ENCODE measurements at places on chromosomes 5 and 9.

- no peak for DNase-seq
Measured at GRCh38 chr9:6564360-6564759, 81.2 kb downstream of the GLDC start.

DNA sequence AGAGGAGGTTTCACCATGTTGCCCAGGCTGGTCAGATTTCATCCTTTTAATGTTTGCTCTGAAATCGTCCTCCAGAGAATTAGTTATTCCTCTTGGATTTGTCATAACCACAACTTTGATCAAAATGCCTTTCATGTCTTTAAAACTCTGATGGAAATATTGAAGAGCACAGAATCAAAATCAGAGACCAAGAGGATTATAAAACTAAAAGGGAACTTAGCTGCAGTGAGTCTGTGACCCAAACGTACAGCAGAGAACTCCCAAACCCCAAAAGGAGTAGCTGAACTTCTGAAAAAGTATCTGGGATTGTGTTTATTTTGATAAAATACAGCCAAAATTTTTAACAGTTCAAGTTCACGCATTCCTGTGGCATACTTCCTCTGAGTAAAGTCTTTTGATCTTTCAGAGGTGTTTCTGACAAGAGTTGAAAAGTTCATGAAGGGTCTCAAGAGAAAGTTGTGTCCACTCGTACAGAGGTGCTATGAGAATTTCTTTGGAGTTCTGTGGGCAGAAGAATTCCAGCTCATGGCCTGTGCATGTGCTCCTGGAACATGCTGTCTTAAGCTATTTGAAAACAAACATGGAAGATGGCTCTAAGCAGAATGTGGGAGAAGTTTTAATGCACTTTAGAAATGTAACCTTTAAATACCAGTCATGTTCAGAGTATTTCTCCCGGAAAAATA, 124.0 kb downstream of the ESM1 start:
- DNase-seq: no peak

- peak; percentile 78 for DNase-seq
Measured at GRCh38 chr9:136728080-136728547, 14.6 kb downstream of the LCN10 start.

DNA sequence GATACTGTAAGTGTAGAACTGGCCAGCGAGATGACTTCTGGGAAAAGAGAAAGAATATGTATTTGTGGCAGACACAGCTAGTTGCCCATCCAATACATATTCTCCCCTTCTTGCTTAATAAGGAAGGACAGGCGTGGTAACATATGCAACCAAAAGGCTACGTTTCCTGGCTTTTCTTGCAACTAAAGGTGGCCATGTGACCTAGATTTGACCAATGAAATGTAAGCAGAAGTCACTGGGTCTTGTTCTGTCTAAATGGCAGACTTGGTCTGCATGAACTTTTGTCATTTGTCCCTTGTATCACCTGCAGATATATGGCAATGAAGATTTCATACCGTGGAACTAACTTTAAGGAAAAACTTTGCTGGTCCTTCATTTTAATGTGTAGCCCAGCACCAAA, 183.8 kb downstream of the CDH12 start:
- no peak for DNase-seq

DNA sequence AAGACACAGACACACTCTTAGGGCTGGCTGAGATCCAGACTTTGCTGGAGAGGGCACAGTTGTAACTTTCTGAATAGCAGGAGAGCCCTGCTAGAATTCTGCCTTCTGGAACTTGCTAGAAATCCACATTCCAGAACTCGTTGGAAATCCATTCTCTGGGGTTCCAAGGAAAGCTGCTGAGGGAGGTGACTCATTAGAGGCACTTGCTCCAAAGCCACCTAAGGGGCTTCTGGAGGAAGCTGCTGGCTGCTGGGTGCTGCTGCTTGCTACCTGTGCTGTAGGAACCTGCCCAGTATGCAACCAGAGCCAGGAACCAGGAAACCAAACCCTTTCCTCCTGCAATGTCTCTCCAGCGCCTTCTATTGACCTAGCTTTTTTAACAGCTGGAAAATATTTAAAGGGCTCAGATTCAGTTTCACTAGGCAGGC, 4.1 kb upstream of the TLE4 start:
- DNase-seq: no peak

- DNase-seq: no peak
Measured at GRCh38 chr5:39062530-39062929, 11.7 kb downstream of the RICTOR start.

GRCh38 chr5:34791761-34792244, 47.2 kb upstream of the TTC23L start:
- DNase-seq: peak; percentile 41

DNA sequence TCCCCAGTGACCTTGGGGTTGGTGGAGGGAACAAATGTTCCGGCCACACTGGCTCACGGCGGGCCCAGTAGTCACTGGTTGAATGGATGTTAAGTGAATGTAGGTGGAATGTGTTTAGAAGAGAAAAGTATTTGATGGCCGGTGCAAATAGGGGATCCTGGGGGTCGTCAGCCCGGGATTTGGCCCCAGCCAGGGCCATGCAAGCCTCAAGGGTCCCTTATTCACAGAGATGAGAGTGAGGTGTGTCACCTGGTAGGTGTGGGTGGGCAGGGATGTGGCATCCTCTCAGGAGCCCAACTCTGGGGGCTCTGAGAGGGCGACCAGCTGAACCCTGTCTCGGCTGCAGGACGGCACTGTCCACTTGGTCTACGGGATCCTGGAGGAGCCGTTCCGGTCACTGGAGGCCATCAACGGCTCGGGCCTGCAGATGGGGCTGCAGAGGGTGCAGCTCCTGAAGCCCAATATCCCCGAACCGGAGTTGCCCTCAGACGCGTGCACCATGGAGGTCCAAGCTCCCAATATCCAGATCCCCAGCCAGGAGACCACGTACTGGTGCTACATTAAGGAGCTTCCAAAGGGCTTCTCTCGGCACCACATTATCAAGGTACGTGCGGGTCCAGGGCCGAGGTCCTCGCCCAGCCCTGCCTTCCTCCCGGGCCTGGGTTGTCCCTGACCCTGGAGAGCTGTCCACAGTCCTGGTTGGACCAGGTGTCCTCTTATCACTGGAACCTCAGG, 5.9 kb downstream of the DBH start:
- no peak for DNase-seq

- no peak for DNase-seq
Measured at GRCh38 chr5:148853868-148854267, 27.5 kb downstream of the ADRB2 start.

- DNase-seq: peak; percentile 17
Measured at GRCh38 chr9:6106711-6107339, 91.4 kb upstream of the RANBP6 start.

DNA sequence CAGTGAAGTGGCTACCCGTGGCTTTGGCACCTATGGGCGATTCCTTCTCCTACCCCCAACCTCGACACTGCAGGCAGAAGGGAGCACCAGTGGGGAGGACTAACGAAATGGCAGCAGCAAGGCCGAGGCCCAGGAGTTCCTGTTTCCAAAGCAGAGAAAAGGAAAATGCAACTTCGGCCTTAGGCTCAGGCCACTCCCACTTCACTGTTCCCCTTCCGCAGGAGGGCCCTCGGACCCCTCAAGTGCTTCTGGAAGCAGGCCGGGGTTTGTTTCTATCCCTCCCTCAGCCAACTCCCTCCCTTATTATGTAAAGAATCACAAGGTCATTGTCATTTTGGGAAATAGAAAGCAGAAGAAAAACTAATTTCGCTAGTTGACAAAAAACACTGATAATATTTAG, 36.4 kb upstream of the NKX2-5 start:
- no peak for DNase-seq

DNA sequence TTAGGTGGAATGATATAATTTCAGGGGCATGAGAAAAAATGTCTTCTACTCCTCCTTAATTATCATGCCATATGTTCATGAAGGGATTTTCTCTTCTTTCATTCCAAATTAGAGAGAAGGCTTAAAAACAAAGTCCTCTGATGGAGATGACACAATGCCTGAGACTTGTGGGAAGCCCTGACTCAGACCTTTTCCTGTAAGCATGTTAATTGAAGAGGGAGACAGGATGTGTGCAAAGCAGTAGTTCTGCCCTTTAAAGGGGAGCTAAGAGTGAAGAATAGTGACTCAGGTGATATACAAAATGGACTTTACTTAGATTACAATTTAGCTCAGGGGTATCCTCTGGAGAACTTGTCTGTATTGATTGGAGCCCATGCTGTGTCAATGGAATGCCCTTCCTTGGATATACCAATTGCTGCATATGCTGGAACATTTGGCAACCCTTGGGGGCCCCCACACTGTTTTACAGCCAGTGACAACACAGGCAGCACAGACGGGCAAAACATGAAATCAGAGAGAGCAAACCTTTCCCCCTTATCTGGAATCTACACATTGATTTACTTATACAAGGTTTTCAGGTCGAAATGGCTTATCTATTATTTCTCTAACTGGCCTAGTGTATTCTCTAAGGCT, 81.3 kb downstream of the IZUMO3 start:
- DNase-seq: peak; percentile 82

DNA sequence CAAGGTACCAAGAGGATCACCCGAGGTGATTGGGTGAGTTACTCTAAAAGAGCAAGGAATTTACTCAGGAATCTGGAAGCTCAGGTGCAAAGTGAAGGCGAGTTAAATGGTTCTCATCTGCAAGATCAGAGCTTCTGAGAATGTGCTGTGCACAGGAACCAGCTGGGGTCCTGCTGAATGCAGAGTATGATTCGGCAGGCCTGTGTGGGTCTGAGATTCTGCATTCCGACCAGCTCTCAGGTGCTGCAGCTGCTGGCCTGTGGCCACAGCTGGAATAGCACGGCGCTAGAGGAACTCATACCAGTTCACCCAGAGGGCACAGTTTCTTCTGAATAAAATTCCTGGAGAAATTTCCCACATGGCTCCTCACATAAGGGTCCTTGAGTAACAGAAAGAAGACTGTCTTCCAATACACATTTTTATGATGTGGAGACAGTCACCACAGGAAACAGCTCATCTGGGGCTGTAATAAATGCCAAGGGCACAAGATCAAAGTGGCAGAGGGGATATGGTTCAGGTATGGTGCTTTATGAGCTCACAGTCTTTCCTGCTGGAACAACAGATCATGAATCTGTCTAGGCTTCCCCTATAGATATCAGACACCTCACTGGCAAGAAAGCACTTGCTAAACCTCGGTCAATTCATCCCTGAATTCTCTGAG, 83.9 kb downstream of the PTPN3 start:
- DNase-seq: no peak

GRCh38 chr9:35579130-35579529, 25.9 kb upstream of the TESK1 start:
- DNase-seq: no peak

GRCh38 chr5:137303509-137303908, 195.6 kb downstream of the SPOCK1 start:
- DNase-seq: no peak

GRCh38 chr9:75001719-75002421, 26.2 kb downstream of the CARNMT1 start:
- peak; percentile 78 for DNase-seq

GRCh38 chr5:82526540-82526939, 248.4 kb upstream of the RPS23 start:
- no peak for DNase-seq

DNA sequence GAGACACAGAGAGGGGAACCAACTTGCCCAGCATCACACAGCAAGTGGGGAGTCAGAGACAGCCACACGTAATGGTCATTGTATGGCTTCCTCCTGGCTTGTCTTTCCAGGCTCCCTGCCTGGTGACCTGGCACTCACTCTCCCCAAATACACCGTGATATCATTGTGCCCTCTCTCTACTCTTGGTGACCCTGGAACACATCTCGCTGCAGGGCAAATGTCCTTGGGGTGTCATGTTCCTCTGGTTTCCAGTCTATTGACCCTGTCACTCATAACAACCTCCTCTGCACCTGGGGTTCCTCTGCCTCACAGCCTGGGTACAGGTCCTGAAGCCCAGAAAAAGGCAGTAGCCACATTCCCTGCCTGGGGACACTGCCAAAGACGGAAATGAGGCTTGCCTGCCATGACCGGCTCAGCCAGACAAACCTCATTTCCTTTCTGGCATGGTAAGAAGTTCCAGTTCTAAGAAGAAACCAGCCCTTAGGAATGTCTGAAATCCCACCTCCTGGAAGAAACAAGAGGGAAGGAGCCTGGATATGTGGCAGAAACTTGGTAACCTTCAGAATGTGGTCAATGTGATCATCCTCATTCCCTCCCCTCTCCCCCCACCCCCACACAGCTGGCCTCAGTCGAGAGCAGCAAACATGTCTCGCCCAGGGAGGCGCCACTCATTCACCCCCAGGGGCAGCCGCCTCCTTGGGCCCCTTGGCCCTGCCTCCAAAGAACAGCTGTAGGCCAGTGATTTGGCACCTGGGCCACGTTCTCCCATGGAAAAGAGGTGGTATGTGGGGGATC, 30.6 kb upstream of the SMU1 start:
- DNase-seq: peak; percentile 81

DNA sequence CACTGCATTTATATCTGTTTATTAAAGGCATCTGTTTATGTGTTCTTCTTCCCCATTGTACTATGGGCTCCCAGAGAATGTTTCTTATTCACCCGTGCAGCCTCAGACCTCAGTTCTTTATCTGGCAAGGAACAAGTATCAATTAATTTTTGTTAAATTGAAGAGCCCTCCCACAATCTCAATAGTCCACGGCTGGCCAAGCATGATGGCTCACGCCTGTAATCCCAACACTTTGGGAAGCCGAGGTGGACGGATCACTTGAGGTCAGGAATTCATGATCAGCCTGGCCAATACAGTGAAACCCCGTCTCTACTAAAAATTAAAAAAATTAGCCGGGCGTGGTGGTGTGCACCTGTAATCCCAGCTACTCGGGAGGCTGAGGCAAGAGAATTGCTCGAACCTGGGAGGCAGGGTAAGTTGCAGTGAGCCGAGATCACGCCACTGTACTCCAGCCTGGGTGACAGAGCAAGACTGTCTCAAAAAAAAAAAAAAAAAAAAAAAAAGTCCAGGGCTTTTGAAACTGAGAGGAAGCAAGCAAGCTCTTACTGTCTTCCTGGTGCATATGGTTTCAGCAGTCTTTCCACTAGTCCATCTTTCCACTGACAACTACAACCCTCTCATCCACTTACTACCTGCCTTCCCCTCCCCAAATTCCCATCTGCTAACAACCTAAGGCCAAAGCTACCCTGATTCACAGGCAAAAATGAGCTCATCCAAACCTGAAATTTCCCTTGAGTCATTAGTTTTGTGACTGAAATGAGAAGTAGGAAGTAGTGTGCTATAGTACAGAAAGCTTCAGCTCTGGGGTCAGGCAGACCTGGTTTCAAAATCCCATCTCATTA, 2.3 kb upstream of the HK3 start:
- no peak for DNase-seq

DNA sequence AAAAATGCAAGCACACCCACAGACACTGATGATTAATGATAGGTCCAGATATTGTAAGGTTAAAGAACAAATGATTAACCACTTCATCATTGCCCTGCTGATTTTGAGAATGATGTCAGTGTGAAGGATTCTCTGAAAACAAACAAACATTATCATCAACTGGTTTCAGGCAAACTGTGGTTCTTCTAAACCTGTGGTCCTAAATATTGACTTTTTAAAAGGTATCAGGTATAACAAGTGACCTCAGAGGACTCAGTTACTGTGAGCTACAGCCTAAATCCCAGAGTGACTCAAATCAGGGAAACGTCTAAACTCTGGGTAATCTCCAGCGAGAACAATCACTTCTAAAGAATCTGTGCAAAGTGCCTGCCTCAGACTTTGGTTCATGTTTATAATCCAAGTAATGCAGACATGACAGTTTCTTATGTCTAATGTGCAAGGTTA, 172.3 kb upstream of the CDH6 start:
- DNase-seq: no peak

GRCh38 chr5:37891832-37892231, 52.0 kb upstream of the GDNF start:
- DNase-seq: no peak

Measured in kidney capillary endothelial cell (primary cell).